LHCN-M2 (cell line): ENCODE measurements at places on chromosomes 1 and 21. TPM values are rescaled to one million over a fixed set of nuclear protein-coding genes. Genes with fewer than 3 reads are reported as not detected.

GRCh38 chr1:62391369-62391971, 45.4 kb upstream of the USP1 start:
- peak; percentile 27 for DNase-seq

GRCh38 chr1:7541629-7542028, 229.5 kb upstream of the VAMP3 start:
- DNase-seq: no peak

DNA sequence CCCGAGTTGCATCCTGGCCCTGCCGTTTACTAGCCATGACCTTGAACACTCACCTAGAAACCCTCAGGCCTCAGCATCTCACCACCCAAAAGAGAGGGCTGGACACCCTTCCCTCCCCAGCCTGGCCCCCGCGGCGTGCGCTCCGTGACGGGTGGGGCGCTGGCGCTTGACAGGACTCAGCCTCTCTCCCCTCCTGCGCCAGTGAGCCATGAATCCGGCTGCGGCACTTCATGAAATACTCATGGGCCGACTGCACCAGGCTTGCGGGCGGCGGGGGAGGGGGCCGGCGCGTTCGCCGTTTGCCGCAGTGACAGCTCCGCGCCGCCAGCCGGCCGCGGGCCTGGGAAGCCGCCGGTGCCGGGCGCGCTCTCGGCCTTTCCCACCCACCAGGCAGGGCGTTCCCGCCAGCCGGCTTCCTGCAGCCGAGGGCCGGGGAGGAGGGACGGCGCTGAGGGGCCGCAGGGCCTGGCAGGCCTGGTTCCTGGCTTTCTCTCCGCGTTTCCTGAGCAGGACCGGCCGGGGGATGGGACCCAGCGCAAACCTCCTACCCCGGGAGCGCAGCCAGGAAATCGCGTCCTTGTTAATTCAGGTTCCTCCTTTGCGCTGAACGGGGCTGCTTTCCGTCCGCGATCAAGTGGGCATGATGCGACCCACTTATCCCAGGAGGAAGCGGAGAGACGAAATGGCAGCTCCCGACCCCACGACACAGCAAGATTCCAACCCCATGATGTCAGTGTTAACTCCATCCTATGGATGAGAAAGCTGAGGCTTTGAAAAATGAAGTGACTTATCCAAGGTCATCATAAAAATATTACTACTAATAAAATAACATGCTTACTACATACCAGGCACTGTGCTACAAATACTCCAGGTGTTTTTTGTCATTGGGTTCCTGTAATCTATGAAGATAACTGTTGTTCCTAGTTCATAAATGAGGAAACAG, 9.1 kb upstream of the LUZP1 start:
- DNase-seq: peak; percentile 52

DNA sequence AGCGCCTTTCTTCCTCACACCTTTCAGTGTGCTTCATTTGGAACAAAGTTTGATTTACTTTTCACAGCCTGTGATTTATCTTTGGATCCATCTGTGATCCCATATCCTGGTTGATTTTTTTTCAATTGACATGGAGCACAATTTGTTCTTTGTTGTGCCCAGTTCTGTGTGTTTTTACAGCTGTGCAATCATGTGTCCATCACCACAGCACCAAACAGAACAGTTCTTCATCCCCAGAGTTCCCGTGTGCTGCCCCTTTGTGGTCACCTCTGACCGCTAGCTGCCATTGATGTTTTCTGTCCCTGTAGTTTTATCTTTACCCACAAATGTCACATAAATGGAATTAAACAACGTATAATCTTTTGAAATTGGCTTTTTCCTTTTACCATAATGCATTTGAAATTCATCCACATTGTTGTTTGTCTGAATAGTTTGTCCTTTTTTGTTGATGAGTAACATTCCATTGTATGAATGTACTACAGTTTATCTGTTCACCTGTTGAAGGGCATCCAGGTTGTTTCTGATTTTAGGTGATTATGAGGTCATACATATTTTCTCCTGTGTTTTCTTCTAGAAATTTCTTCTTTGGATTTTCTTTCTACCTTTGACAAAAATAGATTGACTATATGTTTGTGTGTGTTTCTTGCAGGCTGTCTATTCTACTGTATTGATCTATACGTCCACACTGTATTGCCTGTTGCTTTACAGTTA, 17.4 kb downstream of the MIGA1 start:
- peak; percentile 80 for DNase-seq

- peak; percentile 25 for DNase-seq
Observed at GRCh38 chr1:43435146-43436145, 18.3 kb downstream of the HYI start.

DNA sequence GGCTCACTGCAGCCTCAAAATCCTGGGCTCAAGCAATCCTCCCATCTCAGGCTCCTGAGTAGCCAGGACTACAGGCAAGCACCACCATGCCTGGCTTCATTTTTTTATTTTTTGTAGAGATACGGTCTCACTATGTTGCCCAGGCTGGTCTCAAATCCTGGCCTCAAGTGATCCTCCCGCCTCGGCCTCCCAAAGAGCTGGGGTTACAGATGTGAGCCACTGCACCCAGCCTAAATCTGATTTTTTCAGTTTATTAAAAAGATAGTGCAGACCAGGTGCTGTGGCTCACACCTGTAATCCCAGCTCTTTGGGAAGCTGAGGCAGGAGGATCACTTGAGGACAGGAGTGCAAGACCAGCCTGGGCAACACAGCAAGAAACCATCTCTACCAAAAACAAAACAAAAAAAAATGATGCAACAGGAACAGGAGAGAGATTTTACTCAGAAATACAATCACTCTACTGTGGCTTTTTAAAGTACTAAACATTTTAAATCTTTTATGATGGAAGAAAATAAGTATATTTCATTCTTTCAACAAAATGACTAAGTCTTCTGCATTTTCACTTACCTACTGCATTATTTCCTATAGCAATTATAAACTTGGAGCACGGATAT, 1.9 kb downstream of the PSMG1 start:
- no peak for DNase-seq

DNA sequence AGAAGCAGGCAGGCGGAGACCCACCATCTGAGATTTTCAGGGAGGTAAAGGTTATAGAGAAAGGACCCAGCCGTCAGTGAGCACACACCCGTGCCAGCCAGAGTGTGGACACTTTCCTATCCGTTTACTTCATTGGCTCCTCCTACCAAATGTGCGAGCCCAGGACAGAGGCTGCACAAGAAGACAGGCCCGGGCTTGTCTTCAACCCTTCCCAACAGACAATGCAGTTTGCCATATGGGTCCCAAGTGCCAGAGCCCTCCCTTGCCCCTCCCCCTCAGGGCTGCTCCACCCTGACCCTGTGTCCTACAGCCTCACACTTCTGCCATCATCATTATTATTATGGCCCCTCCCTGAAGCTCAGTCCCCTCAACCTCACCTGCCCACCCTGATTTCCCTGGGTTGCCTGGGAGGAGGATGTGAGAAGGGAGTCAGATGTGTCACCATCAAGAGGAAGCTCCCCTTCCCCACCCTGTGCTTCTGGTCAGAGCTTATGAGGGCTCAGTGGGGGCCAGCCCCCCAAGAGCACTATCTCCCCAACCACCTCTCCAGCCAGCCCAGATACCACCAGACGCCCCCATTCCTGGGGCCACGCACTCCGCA, 9.4 kb downstream of the LAPTM5 start:
- DNase-seq: peak; percentile 15

DNA sequence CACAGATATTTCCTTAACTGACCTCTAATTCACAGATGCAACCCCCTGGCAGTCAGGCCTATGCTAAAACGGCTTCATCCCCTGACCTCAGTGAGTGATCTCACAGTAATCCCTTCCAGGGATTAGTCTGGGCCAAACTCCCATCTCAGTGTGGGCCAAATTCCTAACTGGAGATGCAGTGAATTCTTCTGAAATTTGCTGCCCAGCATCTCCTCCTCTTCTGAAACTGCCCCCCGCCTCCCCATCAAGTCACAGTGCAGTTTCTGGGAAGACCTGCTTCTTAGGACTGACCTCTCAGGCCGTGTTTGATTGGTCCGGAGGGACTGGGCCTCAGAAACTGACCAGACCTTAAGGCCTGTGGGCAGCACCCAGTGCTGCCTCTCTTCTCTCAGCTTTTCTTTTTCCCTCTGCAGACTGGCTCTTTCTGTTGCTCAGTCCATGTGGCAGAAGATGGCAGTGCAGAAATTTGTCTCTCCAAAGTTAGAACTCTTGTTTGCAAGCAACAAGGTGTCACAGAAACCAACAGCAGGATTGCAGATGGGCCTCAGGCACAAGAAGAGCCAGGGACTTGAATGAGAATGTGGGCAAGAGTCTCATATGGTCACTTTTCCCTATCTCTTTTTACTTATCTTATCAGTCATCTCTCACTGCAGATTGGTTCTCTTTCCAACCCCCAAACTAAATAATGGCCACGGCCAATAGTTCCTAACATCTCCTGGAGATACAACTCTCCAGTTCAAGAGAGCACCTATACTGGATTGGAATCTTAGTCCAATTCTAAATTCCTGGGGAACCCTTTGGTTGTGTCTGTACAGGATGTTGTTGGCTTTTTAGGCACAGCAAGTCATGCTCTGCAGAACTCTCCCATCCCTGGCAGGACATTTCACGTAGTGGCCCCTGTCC, 95.5 kb upstream of the RALGPS2 start:
- DNase-seq: peak; percentile 68

GRCh38 chr1:244012202-244012601, 38.9 kb upstream of the ZBTB18 start:
- peak; percentile 39 for DNase-seq

GRCh38 chr1:179805291-179806195, 62.5 kb downstream of the FAM163A start:
- DNase-seq: no peak

- DNase-seq: no peak
Observed at GRCh38 chr1:7178336-7178735, 393.1 kb downstream of the CAMTA1 start.

DNA sequence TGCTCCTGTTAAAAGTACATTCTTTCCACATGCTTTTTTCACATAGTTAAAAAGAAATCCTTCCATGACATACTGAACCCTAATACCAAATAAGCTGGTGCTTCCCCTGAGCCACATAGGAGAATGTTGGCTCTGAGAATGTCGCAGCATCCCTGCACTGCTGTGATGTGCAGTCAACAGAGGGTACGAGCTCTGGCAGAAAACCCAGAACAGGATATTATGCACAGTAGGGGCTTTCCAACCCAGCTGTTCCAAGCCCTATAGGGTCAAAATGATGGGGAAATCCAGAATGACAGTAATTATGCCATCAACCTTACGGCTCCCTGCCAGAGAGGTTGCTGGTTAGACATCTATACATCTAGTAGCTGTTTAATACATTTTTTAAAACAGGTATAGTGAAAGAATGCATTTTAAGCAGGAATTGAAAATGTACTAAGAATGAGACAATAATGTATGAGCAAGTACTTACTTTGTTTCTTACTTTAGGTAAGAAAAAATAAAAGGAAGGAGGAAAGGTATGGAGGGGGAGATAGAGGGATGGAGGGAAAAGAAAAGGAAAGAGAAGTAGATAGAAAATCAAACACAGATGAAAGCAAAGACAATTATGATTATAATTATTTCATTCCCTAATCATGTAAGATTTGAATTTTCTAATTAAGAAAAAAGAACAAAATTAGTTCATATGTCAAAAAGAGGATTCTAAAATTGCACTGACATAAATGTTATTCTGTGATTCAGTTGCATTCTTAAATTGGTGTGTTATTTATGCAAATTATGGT, 126.0 kb downstream of the NR5A2 start:
- DNase-seq: no peak

GRCh38 chr1:60461925-60462595, 388.5 kb upstream of the C1orf87 start:
- peak; percentile 55 for DNase-seq

GRCh38 chr1:67937010-67937409, 103.7 kb upstream of the GNG12 start:
- peak; percentile 21 for DNase-seq

DNA sequence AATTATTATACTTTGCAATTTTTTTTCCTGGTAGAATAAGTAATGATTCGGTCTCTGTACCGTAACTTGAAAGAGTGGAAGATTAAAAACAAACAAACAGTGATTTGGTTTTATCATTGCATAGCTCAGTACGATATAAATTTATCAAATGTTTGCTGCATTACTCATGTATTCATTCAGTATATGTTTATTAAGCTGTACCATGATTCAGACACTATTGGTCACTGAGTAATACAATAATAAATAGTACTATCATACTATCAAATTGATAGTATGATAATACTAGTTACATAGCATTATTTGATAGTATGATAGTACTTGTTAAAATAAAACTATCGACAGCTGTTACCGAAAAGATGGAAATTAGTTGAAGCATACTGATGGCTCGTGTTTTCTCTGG, 12.1 kb downstream of the CENPF start:
- no peak for DNase-seq

- peak; percentile 48 for DNase-seq
Observed at GRCh38 chr1:31007462-31007991, 58.0 kb downstream of the PUM1 start.

GRCh38 chr21:35139382-35139715, 90.2 kb upstream of the RUNX1 start:
- peak; percentile 36 for DNase-seq

DNA sequence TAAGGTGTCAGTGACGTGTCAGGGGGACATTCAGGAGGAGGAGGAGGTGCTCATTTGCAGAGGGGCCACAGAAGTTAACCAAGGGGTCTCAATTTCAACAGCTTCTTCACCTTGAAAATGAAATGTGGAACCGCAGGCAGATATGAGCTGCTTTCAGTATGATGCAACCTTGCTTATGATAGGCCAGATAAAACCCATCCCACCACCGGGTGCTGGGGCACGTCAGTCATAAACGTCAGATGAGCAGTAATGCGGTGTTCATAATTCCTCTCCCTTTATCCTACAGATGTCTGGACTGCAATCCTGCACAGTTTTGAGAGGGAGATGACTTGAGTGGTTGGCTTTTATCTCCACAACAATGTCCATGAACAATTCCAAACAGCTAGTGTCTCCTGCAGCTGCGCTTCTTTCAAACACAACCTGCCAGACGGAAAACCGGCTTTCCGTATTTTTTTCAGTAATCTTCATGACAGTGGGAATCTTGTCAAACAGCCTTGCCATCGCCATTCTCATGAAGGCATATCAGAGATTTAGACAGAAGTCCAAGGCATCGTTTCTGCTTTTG, 1.7 kb downstream of the PTGFR start:
- peak; percentile 35 for DNase-seq

DNA sequence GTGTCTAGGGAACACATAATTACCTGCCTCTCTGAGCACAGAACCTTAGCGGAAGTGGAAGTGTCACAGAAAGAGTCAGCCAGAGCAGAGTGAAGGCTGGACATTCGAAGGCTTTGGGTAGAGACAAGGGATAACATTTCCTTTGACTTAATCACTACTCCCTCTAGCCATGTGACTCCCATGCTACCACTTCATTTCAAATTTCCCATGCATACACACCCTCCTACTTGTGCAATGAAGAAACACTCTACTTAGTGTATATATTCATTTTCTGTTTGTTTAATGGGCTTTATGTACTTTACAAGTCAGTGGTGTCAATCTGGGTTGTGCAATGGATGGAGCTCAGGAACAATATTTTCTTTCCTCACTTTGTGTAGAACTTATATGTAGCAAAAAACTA, 6.9 kb downstream of the ANKRD35 start:
- DNase-seq: no peak

GRCh38 chr1:223621312-223621734, 44.2 kb downstream of the CAPN8 start:
- DNase-seq: no peak

The INKA2 gene
- 6.3 and 12.5 TPM in 2 replicates for total RNA-seq

The TNNI3K gene
- total RNA-seq: not detected in 2 replicates

The PTPN22 gene
- 11.1 and 13.9 TPM in 2 replicates for total RNA-seq

The SYPL2 gene
- total RNA-seq: 0.06 and 0.34 TPM in 2 replicates

The RHD gene
- not detected in 2 replicates for total RNA-seq

The OR2L2 gene
- not detected in 2 replicates for total RNA-seq

The SPATA45 gene
- total RNA-seq: not detected in 2 replicates

The SLC66A1 gene
- total RNA-seq: 32.8 and 34.4 TPM in 2 replicates

The DHRS3 gene
- 1.4 and 1.6 TPM in 2 replicates for total RNA-seq

The S100A1 gene
- 0.86 TPM in 1 of 2 replicates, not detected in the other for total RNA-seq

The OLIG1 gene
- total RNA-seq: not detected in 2 replicates
